ENCODE measurements at places on chromosomes 12 and 14.

- DNase-seq = peak; percentile 20
Observed at GRCh38 chr12:41919526-41920261, 225.0 kb downstream of the GXYLT1 start.

DNA sequence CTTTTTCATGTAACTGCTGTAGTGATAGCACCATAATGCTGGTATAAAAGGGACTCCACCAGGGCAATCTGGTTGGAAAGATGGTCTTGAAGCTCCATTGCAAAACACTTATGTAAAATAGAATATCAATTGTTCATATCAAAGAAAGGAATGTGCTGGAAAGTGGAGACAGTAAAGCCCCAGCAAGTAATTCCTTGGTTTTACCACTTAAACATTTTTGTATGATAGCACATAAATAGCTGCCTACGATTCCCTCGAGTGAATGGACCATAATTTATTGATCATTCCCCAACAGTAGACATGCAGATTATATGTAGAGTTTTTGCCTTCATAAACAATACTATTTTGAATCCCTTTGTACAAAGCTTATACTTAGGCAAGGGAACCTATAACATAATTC, 275.4 kb downstream of the PAWR start:
- DNase-seq = no peak

- DNase-seq = peak; percentile 54
Observed at GRCh38 chr14:61477712-61478462, 156.5 kb downstream of the PRKCH start.

- no peak for DNase-seq
Observed at GRCh38 chr12:12214201-12214600, 52.6 kb downstream of the LRP6 start.

DNA sequence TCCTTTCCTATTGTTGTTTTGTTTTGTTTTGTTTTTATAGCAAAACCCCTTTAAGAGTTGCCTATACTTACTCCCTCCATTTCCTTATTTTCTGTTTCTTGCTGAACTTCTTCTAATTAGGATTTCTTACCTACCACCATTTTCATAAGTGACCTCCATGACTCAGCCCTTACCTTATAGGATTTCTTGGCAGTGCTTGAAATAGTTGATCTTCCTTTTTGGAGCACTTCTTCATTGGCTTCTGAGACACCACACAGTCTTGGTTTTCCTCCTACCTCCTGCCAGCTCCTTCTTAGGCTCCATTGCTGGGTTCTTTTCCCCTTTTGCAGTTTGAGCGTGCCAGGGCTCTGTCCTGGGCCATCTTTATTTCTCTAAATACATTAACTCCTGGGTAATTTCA, 23.4 kb upstream of the EID3 start:
- no peak for DNase-seq

GRCh38 chr14:88521818-88522217, 33.0 kb downstream of the PTPN21 start:
- no peak for DNase-seq

DNA sequence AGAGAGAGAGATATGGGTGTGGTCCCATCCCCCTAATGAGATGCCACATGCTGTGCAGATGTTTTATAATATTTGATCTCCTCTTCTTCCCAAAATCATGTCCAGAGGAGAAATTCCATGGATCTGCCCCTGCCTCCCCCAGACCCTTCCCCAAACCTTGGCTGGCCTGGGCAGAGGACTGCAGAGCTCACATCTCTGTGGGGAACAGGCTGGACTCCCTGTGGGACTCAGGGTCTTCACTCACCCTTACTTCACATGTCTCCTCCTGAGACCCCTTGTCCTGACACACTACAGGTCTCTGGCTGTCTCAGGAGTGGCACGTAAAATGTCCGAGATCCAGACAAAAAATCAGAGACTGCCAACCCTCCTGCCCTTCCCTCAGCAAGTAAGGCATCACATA, 76.0 kb upstream of the CAPRIN2 start:
- no peak for DNase-seq

DNA sequence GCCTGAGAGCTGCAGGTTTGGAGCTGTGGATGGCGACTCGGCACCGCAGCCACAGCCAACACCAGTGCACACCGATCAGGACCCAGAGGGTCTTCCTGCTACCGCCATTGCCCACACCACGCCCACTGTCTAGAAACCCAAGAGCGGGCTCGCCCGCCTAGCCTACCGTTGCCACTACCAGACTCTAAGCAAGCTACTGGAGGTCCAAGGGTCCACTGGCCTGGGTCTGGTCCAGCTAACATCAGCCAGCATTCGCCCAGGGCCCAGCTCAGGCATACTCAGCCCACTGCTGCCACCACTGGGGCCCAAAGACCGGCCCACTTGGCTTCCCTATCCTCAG, 30.5 kb upstream of the MON2 start:
- DNase-seq = no peak

GRCh38 chr14:100106250-100107112, 41.3 kb downstream of the EVL start:
- DNase-seq = no peak

GRCh38 chr14:96016501-96017160, 22.5 kb upstream of the C14orf132 start:
- DNase-seq = no peak

DNA sequence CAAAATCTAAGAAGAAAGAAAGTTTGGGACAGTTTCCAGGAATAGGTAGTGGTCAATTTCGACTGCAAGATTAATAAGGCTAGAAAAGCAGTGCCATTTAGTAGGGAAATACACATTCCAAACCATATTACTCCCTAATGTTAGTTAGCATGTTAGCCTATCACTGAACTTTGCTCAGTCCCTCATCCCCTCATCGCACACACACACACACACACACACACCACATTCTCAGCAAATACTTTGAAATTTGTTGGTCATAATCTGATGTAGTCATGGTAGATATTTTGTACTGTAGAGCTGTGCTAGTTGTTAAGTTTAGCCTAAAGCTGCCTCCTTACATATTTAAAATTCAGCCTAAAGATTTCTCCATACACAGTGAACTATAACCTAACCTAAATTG, 64.0 kb downstream of the MYF5 start:
- DNase-seq = no peak

GRCh38 chr14:104136472-104137296, 1.7 kb upstream of the KIF26A start:
- DNase-seq = no peak

GRCh38 chr12:117453961-117454360, 92.5 kb upstream of the NOS1 start:
- no peak for DNase-seq

DNA sequence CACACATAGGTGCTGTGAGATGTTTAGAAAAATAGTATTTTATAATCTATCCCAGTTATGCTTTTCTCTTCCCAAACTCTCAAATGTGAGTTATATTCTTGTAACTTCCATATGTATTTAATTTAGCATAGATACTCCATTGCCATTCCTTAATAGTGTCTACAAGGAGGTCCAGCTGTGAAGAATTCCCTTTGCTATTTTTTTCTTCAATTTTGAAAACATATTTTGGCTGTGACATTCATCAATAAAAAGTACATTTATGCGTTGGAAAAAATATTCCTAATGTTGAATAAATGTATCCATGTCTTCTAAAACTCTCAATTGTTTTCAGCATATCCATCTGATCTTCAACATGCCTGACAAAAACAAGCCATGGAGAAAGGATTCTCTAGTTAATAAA, 1402.0 kb upstream of the SEL1L start:
- no peak for DNase-seq

DNA sequence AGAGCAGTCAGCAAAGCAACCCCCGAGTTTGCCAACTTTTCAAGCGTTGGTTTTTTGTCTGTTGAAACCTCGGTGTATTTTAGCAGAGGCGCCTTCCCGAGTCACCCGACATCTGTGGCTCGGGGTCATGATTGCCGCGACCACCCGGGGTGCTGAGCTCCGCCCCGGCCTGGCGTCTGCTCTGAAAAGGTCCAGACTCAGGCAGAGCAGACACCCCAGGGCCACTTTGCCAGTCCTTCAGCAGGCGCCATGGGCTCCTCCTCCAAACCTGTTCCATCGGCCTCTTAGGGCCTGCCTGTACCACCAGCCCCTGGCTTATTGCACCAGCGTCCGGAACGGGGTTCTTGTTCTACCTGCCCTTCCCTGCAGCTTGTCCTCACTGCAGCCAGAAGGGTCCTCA, 19.1 kb downstream of the ANKRD9 start:
- no peak for DNase-seq

DNA sequence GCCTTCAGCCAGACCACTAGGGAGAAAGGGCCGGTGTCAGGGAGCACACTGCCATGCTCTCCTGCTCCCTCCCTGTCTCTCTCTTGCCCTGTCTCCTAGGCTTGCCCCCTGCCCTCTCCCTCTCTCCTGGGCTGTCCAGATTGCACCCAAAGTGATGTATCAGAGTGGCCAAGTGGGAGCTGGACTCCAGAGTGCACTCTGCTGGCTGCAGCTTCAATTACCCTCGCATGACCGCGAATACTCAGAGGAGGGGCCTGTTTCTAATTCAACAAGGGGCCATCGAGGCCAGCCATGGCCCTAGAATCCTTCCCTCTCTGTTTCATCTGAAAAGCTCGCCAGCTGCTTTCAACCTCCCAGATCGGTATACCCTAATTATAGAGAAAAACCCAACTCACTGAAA, 206.4 kb upstream of the FKBP4 start:
- no peak for DNase-seq

DNA sequence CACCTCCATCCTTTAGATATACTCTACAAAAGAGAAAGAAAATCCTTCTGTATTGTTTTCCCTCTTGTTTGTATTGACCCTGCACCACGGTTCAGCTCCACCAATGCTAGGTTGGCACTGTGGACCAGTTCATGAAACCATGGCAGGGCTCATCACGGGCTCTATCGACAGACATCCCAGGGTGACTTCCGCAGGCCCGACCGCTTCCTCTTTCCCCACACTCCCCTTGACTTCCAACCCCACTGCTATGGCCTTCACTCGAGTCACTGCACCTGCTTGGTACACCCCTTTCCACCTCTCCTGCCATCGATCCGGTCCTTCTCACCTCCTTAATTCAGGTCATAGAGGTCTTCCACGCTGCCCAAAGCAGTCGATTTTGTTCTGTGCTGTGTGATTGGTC, 21.2 kb upstream of the AKAP5 start:
- DNase-seq = no peak

DNA sequence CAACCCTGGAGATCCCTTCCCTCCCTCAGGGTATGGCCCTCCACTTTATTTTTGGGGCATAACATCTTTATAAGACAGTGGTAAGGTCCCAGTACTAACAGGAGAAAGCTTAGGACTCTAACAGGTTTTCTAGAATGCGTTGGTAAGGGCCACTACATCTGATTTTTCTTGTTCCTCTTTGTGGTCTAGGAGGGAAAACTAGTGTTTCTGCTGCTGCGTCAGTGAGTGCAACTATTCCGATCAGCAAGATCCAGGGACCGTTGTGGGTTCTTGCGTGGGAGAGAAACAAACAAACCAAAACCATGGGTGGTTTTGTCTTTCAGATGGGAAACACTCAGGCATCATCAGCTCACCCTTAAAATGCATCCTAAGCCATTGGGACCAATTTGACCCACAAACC, 123.6 kb upstream of the SLC16A7 start:
- DNase-seq = no peak

GRCh38 chr14:65156568-65157366, 54.5 kb upstream of the MAX start:
- DNase-seq = no peak

DNA sequence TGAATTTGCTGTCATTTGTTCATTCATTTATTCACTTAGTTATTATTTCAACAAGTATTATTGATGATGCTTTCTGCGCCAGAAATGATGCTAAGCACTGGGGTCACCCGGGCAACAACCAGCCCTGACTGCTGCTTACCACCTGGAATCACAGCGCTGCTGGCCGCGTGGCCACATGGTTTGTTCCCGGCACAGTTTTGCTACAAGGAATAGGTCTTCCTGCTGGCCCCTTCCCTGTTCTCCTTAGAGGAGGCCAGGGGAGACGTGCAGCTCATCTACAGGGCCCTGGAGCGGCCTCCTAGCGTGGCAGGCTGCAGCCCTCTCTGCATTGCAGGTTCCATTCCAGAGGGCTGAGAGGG, 7.0 kb downstream of the JDP2 start:
- no peak for DNase-seq

GRCh38 chr12:131794573-131794972, 33.6 kb upstream of the MMP17 start:
- no peak for DNase-seq

GRCh38 chr14:61240206-61240605, 40.9 kb downstream of the TMEM30B start:
- no peak for DNase-seq

GRCh38 chr12:109393437-109394345, 46.0 kb downstream of the MYO1H start:
- peak; percentile 44 for DNase-seq

DNA sequence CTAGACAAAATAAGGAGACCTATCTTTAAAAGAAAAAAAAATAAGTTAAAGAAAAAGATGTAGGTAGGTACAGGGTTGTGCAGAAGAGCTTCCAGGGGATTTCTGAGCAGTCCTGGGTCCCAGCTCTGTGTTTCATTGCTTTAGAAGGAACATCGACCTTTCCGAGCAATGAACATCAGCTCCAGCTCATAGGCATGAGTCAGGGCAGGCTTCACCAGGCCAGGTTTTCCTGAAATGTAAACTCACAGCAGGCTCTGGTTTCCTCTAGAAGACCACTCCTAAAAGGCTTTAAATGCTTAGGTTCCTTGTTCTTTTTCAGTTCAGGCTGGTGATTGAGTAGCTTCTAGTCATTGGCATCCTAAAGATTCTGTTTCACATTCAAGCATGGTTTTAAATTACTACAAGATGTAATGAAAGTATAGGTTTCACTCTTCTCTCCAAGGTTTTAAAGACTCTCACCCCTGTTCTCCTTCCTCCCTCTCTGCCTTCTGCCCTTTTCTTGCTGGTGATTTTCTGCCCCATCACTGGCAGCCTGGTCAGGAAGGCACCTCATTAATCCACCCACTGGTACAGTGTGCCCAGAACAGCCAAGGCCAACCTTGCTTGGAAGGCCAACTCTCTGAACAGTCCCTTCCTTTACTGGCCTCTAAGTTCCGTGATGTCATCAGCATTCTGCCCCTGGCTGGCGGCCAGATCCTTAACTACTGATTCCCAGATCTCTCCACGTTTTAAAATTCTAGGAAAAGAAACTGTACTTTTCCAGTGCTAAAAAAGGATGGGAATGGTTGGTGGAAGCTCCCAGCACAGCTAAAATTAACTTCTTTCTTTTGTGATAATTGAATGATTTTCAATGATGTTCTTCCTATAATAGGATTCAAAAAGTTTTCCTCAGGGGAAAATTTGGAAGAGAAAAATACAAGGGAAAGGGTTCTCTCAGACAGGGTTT, 109.4 kb upstream of the HIF1A start:
- DNase-seq = no peak

GRCh38 chr14:59313658-59314608, 125.5 kb downstream of the DAAM1 start:
- DNase-seq = no peak

DNA sequence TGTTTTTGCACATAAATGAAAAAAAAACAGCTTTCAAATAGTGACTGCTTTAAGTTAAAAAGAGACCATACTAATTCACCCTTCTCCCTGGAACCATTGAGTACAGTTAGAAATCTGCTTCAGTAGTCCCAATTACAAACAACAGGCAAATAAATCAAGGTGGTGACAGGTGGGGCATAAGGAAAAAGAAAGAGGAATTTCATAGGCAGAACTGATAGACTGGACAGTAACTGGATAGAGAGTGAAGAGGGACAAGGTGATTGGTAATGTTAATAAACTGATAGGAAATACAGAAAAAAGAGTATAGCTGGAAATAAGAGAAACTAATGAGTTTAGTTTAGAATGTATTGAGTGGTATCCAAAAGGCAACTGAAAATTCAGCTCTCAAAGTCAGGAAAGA, 56.0 kb downstream of the SLC41A2 start:
- no peak for DNase-seq

Data from midbrain (tissue), 1 donor.